ENCODE measurements at places on chromosomes 2 and 18.

DNA sequence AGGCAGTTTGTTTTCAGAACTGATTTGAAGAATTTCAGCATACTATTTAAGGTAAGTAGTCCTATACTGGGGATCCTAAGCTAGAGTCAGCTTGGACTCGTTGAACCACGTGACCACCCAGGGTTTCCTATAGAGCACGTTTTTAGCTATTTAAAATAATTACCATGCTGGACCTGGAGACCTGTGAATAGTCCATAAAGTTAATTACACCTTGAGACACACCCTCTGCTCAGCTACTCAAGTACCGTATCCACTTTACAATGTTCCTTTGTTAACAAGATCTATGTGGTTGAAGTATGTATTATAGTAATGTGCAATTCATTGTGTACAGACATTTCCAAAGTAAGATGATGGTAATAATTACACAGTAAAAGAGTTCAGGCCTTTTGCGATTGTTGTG lies 67.6 kb downstream of the CRIM1 start:
- no peak for DNase-seq
- H3K4me1 ChIP-seq = no peaks in the 10 kb centered on the region
- no peaks in the 10 kb centered on the region for H3K36me3 ChIP-seq
- peaks cover 4% of the 10 kb centered on the region for H3K27me3 ChIP-seq
- H3K4me3 ChIP-seq = no peak overlapping the region

- no peak for DNase-seq
- no peaks in the 10 kb centered on the region for H3K36me3 ChIP-seq
- peaks cover 10% of the 10 kb centered on the region for H3K4me1 ChIP-seq
- H3K27ac ChIP-seq = no peak overlapping the region
Measured at GRCh38 chr18:2515908-2516625, 55.2 kb downstream of the METTL4 start.

DNA sequence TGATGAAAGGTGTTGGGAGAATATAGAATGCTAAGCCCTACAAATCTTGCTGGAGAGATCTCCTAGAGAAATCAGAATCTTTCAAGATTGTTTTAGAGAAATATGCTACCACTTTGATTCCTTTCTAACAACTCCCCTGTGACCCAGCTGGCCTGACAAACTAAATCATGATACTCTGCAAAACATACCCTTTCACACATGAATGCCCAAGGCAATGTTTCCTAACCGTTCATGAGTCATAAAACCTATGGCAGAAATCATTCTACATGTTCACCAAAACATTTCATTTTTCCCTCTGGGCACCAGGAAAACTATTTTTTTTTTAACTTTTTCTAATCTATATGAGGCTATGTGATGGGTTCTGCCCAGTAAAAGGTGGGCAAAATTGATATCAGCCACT lies 77.8 kb upstream of the SETBP1 start:
- H3K4me3 ChIP-seq = no peak overlapping the region
- no peak overlapping the region for H3K27ac ChIP-seq
- DNase-seq = no peak
- H3K36me3 ChIP-seq = no peaks in the 10 kb centered on the region

DNA sequence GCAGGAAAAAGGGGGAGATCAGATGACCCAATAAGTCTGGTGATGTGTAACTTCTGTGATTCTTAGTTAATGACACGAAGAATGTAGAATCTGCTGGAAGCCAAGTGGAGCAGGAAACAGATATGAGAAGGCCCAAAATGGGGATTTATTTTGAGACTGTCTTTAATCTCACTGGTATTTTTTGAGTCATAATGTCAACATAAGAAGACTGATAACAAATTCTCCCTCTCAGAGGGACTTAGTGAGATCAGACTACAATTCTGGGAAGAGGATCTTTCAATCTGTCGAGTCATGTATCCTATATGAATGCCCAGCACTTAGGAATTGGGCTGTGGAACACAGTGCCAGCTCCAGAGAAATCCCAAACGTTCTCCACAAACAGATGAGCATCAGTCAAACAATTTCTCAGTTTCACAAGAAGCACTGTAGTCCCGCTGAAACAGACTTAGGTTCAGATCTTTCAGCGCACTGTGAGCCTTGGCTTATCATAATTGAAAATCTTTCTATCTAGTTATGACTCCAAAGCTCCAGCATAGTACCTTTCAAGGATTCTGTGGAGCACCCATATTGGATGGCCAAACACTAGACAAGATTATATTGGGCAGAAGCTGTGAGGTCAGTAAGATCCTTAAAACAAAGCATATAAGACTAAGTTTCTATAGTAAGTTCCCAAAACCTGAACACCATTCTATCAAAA lies 738.2 kb downstream of the LRP1B start:
- H3K27me3 ChIP-seq = no peaks in the 10 kb centered on the region
- H3K36me3 ChIP-seq = no peaks in the 10 kb centered on the region
- no peak overlapping the region for H3K4me3 ChIP-seq
- no peak overlapping the region for H3K27ac ChIP-seq
- H3K4me1 ChIP-seq = peaks cover 10% of the 10 kb centered on the region

- no peak overlapping the region for H3K27ac ChIP-seq
- no peaks in the 10 kb centered on the region for H3K36me3 ChIP-seq
- no peaks in the 10 kb centered on the region for H3K4me1 ChIP-seq
- no peak overlapping the region for H3K4me3 ChIP-seq
Measured at GRCh38 chr2:221444106-221444505, 128.0 kb downstream of the EPHA4 start.

- H3K27ac ChIP-seq = no peak overlapping the region
- H3K36me3 ChIP-seq = no peaks in the 10 kb centered on the region
- DNase-seq = no peak
- H3K4me3 ChIP-seq = no peak overlapping the region
- H3K27me3 ChIP-seq = peaks cover 5% of the 10 kb centered on the region
- no peaks in the 10 kb centered on the region for H3K4me1 ChIP-seq
Measured at GRCh38 chr2:467543-467891, 179.6 kb upstream of the ALKAL2 start.

GRCh38 chr18:58894930-58895329 lies 30.3 kb downstream of the ZNF532 start:
- no peaks in the 10 kb centered on the region for H3K36me3 ChIP-seq
- no peak overlapping the region for H3K4me3 ChIP-seq
- H3K4me1 ChIP-seq = peaks cover 9% of the 10 kb centered on the region
- peaks cover 13% of the 10 kb centered on the region for H3K27me3 ChIP-seq

- H3K4me1 ChIP-seq = no peaks in the 10 kb centered on the region
- DNase-seq = no peak
- H3K4me3 ChIP-seq = no peak overlapping the region
- no peaks in the 10 kb centered on the region for H3K36me3 ChIP-seq
- peaks cover 5% of the 10 kb centered on the region for H3K27me3 ChIP-seq
Measured at GRCh38 chr2:136985044-136985443, 219.7 kb downstream of the THSD7B start.

GRCh38 chr2:4539121-4539520 lies 835.7 kb downstream of the DCDC2C start:
- no peak overlapping the region for H3K27ac ChIP-seq
- no peak for DNase-seq
- H3K4me1 ChIP-seq = no peaks in the 10 kb centered on the region
- H3K36me3 ChIP-seq = no peaks in the 10 kb centered on the region
- H3K27me3 ChIP-seq = no peaks in the 10 kb centered on the region

DNA sequence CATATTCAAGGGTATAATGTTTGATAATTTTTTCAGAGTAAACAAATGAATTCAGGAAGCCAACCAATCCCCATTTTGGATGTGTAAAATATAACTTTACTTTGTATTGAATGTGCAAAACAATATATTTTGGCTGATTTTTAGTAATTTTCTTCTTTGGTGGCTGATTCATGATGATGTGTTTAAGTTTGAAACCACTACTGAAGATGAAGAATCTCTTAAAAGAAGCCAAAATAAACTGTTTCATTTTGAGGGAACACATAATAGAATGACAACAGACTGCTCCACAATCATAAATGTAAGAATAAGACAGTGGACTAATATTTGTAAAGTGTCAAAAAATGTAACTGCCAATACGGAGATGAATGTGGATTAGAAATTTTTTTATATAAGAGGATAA lies 52.5 kb upstream of the TRIM43 start:
- DNase-seq = no peak
- no peak overlapping the region for H3K4me3 ChIP-seq
- no peaks in the 10 kb centered on the region for H3K36me3 ChIP-seq

- no peak overlapping the region for H3K27ac ChIP-seq
- no peaks in the 10 kb centered on the region for H3K27me3 ChIP-seq
- H3K4me3 ChIP-seq = no peak overlapping the region
- no peaks in the 10 kb centered on the region for H3K36me3 ChIP-seq
Measured at GRCh38 chr18:57004366-57005121, 142.3 kb upstream of the BOD1L2 start.

DNA sequence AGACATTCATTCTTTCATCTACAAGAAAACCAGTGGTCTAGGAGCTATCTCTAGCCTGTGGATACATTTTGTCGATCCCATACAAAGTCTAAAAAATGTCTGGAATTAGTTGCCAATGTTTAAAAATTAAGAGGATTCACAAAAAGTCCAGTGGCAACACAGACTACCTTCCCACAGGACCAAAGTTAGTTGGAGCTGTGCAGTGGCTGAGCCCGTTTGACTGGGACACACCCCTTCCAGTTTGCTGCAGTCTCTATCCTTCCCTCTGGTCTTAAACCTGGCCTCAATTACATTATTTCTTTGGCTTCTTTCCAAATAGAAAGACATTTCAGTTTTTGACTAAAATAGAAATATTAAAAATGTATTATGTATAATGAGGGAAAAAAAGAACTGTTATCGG lies 18.6 kb downstream of the SLC16A14 start:
- no peak overlapping the region for H3K4me3 ChIP-seq
- H3K36me3 ChIP-seq = no peaks in the 10 kb centered on the region
- no peaks in the 10 kb centered on the region for H3K4me1 ChIP-seq
- DNase-seq = no peak
- H3K27ac ChIP-seq = no peak overlapping the region

DNA sequence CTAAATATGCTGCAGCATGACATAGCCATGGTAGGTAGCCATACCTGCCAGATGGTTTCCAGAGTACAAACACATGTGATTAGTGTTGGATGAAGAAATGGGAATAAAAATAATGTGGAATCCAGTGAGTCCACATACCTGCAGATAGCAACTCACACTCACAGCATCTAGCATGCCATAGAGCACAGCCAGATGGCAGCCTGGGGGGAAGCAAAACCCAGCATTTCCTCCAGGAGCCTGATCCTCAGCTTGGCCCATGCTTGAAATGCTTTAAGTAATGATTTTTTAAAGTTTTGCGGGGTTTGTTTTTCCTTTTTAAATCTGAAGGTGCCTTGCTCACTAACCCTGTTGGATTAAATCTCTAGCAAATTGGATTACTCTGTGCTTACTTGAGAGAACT lies 535.1 kb downstream of the STK39 start:
- DNase-seq = no peak
- H3K4me3 ChIP-seq = no peak overlapping the region
- no peaks in the 10 kb centered on the region for H3K4me1 ChIP-seq
- H3K27me3 ChIP-seq = no peaks in the 10 kb centered on the region

DNA sequence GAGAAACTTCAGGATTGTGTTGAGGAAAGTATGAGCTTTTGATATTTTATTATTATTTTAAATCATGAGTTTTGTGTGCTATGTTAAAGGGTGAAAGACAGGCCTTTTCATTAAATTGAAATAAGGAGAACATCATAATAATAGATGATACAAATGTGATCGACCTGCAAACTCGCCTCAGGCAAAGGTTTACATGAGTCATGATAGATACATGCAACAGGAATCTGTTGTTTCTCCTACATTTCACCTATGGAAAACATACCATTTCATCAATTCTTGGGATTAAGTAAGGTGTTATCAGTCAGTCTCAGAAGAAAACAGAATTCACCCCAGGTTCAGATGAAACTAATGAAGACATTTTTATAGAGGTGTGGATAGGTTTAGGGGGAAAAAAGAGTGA lies 1992.5 kb upstream of the PIK3C3 start:
- no peaks in the 10 kb centered on the region for H3K36me3 ChIP-seq
- no peaks in the 10 kb centered on the region for H3K27me3 ChIP-seq
- H3K4me1 ChIP-seq = no peaks in the 10 kb centered on the region
- no peak overlapping the region for H3K27ac ChIP-seq

DNA sequence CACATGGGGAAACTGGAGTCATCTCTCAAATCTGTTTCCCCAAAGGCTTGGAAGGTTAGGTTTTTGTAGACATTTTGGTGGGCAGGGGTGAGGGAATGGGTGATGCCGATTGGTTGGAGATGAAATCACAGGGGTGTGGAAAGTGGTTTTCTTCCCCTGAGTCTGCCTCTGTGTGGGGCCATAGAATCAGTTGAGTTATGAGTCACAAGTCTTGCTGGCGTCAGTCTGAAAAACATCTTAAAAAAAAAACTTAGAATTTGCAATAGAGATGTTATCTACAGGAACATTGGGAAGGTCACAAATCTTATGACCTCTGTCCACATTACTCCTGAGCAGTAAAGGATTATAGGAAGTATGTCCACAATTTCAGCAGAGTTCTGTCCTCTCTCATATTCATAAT lies 314.6 kb downstream of the CNTNAP5 start:
- no peaks in the 10 kb centered on the region for H3K27me3 ChIP-seq
- H3K27ac ChIP-seq = no peak overlapping the region
- no peaks in the 10 kb centered on the region for H3K4me1 ChIP-seq
- no peak overlapping the region for H3K4me3 ChIP-seq
- DNase-seq = no peak

DNA sequence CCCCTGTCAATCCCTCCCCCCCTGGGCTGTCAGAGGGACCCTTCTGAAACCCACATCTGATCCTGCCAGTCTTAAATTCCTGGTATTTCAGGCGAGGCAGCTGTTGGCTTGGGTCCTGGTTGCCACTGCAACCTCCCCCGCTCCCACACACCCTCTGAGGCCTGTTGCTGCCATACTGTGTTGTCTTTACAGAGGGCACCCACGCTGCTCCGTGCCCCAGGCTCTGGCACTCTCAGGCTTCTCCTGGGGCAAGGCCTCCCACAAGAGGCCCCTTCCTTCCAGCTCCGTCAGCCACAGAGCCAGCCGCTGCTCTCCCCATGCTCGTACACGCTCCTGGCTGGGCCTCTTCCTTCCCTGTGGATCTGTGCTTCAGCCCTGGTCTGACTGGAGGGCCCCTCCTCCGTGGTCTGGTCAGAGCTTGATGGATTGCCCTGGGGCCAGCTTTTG lies 8.6 kb downstream of the CABLES1 start:
- no peaks in the 10 kb centered on the region for H3K27me3 ChIP-seq
- no peak overlapping the region for H3K4me3 ChIP-seq
- H3K4me1 ChIP-seq = peaks cover 23% of the 10 kb centered on the region
- H3K27ac ChIP-seq = peak overlapping the region; percentile 56
- no peak for DNase-seq
- no peaks in the 10 kb centered on the region for H3K36me3 ChIP-seq

DNA sequence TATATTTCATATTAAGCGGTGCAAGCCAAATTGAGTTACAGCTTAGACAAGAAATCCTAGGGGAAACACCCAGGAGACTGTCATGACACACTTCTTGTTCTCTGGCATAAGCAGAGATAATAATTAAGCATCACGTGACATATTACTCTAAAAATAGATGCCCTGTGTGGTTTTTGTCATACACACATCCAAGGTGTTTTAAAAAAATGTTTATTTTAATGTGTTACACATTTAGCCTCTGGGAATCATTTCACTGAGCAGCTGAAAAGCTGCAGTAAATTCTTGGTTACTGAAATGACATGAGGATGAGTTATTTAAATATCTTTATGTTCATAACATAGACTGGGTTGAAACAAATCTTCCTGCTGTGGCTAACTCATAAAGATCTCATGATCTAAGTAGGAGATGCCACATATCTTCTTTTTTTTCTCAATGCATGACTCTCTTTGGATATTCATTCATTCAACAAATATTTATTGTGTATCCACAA lies 38.0 kb upstream of the ERMN start:
- no peak overlapping the region for H3K4me3 ChIP-seq
- DNase-seq = no peak
- no peaks in the 10 kb centered on the region for H3K36me3 ChIP-seq
- no peaks in the 10 kb centered on the region for H3K4me1 ChIP-seq
- H3K27me3 ChIP-seq = no peaks in the 10 kb centered on the region

GRCh38 chr2:209505410-209505809 lies 81.6 kb downstream of the MAP2 start:
- no peak for DNase-seq
- no peak overlapping the region for H3K4me3 ChIP-seq
- no peaks in the 10 kb centered on the region for H3K27me3 ChIP-seq
- no peak overlapping the region for H3K27ac ChIP-seq

All from DND-41 (cell line).